ENCODE measurements at places on chromosomes 16 and 17.
A peak's percentile ranks its signal among the peaks of the same experiment; 100 is the strongest.

GRCh38 chr17:34285286-34285792 lies at the start of gene CCL11:
Gene CCL11 (plus strand): TSS chr17:34285742. CDS start chr17:34285809, 67 bp downstream.
- no peak for DNase-seq

GRCh38 chr16:77212741-77213541 lies 13.7 kb downstream of the SYCE1L start:
- DNase-seq: peak; percentile 80

DNA sequence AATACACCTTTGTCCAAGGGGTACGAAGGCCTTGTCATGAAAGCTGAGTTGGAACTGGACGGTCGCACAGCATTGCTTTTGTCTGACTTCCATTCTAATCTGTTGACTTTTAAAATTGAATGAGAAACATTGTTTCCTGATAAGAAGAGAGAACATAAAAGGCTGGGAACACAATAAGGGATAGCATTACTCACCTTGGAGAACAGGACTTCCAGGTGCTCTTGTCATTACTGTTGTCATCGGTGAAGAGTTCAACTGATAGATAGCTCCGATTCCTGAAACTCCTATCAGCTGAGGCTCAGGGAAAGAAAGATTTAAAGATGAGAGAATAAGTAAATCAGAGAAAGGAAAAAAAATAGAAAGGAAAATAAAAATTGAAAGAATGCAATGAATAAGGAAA lies 351.1 kb downstream of the KCNJ2 start:
- DNase-seq: no peak

DNA sequence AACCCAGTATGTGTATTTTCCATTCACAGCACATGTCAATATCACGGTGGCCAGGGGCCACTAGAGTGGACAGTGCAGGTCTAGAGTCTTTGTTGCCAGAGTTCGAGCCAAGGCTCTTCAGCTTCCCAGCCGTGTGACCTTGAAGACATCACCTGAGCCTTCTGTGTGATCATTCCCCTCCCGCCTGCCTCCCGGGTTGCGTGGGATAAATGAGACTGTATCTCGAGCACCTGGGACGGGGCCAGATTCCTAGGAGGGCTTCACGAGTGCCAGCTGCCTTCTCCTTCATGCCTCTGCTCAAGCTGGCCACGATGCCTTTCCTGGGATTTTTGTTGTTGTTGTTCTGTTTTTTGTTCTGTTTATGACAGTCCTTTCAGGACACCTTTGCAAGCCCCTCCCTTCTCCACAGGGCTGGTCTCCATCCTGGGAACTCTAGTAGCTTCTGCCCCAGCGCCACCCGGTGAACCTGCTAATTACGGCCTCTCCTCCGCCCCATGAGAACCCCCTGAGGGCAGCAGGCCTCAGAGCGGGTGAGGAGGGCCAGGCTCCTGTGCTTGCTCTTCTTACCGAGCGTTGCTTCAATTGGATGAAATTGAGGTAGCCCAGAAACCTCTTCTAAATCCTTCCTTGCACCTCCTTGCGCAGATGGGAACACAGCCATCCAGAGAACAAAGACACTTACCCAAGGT lies 3.9 kb downstream of the SPNS2 start:
- DNase-seq: no peak

GRCh38 chr16:6698548-6698947 lies 634.1 kb upstream of the RBFOX1 start:
- DNase-seq: no peak

- no peak for DNase-seq
Observed at GRCh38 chr16:26454102-26454501, 612.6 kb upstream of the C16orf82 start.

DNA sequence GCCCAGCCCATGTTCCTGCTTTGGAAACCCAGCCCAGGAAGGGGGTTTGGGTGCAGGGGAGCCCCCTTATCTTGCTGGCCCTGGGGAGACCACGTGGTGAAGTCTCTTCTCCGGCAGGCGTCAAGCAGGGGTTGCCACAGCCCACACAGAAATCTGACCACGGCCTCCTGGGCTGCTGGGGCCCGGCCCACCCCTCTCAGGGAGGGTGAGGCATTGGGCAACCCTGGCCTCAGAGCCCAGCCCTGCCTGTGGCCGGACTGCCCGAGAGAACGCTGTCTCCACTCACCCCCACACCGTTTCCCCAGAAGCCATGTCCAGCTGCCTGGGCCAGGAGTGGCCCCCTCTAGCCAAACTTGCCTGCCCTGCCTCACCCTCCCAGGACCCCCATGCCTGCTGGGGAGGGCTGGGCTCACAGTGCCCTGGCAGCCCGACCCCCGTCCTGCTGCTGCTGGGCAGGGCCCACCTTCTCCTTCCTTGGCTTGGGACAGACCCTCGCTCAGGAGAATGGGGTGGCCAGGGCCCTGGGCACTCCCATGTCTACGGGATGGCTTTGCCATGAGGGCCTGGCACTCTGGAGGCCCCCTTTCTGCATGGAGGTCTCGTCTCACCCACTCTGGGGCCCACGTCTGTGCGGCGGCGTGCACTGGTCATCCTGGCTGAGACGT lies 6.7 kb downstream of the RPUSD1 start:
- DNase-seq: no peak
